Activated naive CD4-positive, alpha-beta T cell treated with anti-CD3 and anti-CD28 coated beads for 36 hours (primary cell): ENCODE measurements at places on chromosomes 4 and X. TPM values are rescaled to one million over a fixed set of nuclear protein-coding genes. Genes with fewer than 3 reads are reported as not detected.

DNA sequence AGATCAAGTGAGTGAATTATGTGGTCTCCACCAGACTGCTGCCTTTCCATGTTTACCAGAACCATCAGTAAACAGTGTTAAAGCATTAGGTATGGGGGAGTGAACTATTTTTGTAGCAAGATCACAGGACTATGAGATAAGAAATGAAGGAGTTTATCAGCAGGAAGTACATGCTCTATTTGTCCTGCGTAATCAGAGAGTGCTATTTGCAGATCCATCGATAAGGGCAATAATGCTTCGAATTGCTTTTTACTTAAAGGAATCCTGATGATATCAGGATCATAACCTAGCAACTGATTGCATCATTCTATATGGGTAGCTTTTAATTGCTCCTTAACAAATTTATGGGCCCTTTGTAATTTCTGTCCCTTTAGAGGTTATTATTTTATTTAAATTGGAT, 57.1 kb downstream of the RBM46 start:
- DNase-seq = no peak

DNA sequence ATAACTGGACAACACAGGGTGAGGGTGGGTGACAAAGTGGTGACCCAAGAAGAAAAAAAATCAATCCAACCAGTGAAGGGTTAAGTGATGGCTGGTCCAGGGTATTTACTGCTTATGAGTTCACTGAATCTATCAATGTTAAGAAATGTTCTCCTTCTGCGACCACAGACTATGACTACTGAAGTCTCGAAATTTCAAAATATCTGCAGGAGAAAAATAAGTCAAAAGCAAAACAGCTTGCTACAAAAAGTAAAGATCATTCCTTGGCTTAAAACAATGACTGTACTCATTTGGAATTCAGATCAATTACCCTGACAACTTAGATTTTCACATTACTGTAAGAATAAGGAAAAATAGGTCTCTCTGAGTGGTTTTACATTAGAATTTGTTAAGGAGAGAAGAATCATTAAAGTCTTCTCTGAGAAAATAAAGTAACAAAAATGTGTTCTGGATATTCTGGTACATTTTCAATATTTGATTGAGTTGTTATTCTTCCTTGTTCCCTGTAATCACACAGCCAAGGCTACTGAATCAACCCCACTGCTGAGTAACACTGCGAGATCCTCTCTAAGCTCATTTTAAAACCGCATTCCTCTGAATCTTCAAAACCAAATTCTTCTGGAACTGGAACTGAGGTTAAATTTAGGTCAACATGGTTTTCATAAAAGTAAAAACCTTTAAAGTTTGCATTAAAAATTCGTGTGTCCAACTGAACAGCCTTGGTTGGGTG, 22.7 kb downstream of the SMPX start:
- DNase-seq = no peak

Gene FGF13
- total RNA-seq = not detected

Gene FAM156A
- total RNA-seq = 19.7 TPM

GRCh38 chr4:79178760-79179159, 147.1 kb downstream of the NAA11 start:
- DNase-seq = no peak

DNA sequence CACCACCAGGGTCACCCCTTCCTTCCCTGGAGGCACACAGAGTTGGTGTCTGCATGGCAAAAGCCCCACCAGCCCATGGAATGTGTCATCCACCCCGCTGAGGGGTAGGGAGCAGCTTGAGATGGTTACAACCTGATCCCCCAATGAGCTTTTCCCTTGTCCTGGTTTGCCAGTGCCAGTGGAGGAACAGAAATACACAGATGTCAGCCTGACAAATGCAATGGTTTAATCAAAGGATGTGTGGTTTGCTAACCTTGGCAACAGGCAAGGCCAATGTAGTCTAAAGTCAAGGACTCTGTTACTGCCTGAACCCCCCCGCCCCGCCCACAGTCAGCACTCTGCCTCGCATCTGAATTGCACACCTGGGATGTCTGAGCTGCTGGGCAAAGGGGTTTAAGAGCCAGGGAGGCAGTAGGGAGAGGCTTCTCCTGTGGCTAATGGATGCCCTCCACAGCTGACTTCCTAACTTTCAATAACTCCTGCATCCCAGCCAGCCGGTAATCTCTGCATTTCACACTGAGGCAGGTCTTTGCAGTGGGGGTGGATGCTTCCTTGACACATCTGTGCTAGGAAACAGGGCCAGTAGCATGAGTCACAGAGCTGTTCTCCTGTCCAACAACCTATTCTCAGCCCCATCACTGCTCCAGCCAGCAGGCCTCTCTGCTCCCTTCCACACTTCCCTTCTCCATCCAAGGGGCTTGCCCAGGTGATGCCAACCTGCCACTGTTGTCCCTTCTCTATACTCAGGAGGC, 137.5 kb downstream of the AMMECR1 start:
- DNase-seq = no peak

- DNase-seq = no peak
These were observed 20.0 kb downstream of the FAM53A start for GRCh38 chr4:1664141-1664540.

DNA sequence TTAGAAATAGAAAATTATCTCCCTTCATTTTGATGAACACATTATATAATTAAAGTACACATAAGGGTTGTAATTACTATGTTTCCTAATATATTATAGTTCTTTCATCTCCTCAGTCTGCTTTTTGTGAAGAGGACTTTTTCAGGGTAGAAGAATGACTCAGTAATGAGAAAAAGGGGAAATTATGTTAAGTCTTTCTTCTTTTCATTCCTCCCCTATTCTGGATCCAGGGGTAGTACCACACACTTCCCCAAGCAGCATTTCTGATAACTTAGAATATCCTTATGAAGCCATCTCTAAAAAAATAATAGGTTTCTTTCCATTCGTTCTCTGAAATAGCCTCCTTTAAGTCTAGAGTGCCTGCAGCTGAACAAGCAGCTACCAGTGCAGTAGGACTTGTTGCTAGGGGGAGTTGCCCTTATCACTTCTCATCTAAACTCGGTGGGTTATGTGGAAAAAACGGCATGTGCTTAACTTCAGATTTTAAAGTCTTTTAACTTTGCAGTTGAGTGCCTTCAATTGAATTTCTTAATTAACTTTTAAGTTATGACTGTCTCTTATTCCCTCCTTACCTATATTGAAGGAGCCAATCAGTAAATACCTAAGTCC, 184.8 kb downstream of the ARHGAP24 start:
- no peak for DNase-seq
